Activated CD4-positive, alpha-beta T cell treated with anti-CD3 and anti-CD28 coated beads, Interleukin-10, Interleukin-2, amounts not matched to agents 100 ng/mL and 50 ng/mL, durations not matched to agents 16 hours and 8 hours (primary cell): ENCODE measurements at places on chromosomes 7 and 10.

- DNase-seq: no peak
Measured at GRCh38 chr7:7829667-7830066, 111.3 kb upstream of the RPA3 start.

DNA sequence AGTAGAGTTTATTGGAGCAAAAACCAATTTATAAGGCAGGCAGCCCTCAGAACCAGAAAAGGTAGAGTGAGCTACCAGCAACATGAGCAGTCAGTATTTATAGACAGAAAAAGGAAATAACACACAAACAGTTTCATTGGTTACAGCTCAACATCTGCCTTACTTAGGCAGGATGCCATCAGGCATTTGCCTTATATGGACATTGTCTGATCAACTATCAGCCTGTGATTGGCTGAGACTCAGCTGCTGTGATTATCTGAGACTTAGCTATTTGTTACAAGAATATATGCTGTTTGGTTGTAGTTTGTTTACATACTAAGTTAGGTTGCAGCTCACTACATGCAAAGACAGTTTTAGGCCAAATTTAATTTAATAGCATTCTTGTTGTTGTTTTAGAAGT, 60.4 kb upstream of the CDK1 start:
- no peak for DNase-seq

- no peak for DNase-seq
Measured at GRCh38 chr10:2760736-2761135, 306.6 kb upstream of the PFKP start.

DNA sequence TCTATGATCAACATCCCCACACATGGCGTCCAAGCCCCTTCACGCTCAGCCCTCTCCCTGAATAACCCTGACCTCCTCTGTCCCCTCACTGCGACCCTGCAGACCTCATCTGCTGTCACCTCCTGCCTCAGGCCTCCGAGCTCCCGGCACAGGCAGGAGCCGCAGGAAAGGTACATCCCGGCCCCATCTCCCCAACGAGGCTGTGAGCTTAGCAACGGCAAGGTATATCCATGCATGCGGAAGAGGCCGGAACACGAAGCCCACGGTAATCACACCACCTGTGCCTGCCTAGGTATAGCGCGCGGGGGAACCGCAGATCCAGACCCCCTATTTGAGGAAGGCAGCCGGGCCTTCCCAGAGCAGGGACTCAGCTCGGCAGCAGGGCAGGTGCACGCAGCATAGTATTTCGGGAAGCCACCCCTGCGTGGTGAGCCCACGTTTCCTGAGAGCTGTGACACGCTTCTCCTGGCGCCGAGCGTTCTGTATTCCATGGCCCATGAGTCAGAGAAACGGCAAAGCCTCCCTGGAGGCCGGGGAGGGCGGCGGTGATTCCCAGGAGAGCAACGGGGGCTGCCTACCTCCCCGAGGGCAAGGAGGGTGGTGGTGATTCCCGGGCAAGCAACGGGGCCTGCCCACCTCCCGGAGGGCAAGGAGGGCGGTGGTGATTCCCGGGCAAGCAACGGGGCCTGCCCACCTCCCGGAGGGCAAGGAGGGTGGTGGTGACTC, 50.1 kb upstream of the DNAAF5 start:
- no peak for DNase-seq

DNA sequence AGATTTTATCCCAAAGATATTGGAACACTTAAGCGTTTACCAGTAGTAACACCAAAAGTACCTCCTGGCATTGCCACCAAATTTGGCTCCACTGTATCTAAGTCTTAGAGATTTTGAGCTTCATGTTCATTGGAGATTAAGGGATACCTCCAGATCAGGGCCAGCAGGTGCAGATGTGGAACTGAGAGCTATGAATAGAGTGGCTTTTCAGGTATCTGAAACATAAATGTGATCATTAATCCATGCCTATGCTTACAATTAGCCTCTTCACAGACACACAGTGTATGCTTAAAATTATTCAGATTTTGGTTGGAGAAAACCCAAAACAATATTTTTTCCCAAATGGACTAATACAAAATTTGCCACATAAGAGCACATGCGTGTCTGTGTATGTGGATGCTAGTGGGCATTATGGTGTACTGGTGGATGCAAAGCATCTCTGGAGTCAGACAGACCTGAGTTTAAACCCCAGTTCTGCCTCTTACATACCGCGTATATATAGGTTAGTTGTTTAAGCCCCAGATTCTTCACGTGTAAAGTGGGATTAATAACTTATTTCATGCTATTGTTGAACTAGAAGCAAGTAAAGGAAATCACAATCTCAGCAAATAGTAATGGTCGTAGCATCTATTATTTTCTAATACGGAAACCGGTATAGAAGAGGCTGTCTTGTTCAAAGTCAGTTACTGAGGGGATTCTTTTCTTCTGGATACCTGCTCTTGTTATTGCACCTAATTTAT, 6.8 kb upstream of the LRRC4 start:
- DNase-seq: no peak

DNA sequence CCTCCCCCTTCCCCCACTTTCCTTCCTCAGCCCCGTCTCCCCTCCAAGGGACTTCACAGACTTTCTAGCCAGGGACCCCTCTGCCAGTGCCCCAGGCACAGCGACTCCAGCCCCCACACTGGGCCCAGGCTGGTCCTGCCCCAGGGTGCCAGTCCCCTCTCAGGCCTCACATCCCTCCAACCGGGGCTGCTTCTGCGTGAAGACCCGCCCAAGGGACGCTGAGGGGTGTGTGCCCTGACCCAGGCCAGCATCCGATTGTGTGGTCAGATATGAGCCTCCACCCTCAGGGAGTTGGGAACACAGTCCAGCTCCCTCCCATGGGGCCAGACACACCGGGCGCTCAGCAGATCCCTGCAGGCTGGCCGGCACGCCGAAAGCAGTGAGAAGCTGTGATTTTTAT, 97.0 kb downstream of the MICALL2 start:
- no peak for DNase-seq

GRCh38 chr7:149776848-149777407, 3.5 kb upstream of the ZNF467 start:
- no peak for DNase-seq
